ENCODE measurements at places on chromosomes 11 and 22.

DNA sequence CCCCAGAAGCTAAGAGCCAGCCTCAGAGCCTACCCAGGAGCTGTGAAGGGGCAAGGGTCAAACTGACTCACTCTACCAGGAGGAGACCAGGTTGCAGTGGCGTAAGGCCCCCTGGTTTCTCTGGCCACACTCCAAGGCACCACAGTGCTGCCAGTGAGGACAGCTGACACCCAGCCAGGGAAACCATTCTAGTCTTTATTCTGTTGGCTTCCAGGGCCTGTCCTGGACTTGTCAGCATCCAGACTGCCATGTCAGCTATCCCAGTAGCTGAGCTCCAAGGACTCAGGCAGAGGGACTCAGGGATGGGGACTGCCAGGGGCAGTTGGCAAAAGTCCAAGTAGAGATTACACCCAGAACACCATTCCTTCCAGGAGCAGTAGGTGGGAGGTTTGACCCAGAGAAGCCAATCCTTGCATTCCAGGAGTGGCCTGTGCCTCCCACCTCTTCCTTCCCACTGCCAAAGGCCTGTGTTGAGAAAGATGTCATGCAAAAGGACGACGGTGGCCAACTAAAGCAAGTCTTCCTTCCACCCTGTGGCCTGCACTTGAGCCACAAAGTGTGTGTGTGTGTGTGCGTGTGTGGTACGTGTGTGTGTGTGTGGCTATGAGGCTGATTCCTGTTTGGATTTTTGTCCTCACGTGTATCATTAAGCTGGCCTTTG is 3.6 kb upstream of the MAPK8IP1 start:
- DNase-seq: no peak

GRCh38 chr11:115920841-115921480 is 416.7 kb upstream of the CADM1 start:
- DNase-seq: no peak

DNA sequence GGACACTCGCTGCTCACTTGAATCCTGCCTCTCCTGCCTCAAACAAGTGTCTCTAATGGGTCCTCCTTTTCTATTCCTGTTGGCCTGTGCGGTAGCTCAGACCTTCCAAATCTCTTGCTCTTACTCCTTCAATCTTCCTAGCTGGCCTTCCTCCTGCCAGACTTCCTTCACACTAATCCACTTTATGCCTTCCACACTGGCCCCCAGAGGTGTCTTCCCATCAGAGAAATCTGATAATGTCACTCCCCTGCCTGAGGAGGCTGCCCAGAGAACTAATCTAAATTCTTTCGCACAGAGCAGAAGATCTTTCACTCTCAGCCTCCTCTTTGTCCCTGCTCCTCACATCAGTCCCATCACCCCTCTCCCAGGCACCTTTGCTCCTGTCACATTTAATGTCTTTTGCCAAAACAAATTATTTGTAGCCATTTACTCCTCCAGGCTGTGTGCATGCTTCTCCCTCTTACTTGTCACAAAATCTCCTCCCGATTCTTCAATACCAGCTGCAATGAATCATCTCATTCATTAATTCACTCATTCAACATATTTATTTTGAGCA is 175.7 kb downstream of the MAML2 start:
- DNase-seq: no peak

DNA sequence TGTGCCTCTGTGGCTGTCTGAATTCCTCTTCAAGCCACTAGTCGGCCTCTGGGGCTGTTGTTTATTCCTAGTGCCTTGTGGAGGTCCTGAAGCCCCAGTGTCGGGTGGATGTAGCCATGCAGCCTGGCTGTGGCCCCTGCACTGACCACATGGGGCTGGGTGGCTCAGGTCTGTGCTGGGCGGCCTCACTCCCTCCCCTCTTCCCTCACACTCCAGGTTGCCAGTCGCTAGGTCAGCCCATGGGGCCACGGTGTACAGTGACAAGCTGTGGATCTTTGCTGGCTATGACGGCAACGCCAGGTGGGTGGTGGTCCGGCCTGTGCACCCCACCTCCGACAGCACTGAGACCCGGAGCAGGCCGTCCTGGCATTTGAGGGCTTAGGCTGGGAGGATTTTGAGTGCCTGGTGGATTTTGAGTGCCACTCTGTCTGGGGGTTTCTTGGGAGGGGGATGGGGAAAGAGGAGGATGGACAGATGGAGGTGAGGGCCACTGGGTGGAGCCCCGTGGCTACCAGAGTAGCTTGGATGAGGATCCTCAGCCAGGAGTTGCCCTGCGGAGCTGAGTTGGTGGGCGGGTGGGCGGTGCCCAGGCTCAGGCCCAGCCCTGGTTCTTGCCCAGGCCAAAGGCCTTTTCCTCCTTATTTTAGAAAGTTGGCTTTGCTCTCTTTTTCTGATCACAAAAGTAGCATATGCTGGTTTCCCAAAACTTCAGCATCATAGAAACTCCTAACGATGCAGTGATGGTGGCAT is 6.7 kb downstream of the LZTR1 start:
- DNase-seq: no peak

GRCh38 chr11:116691771-116692177 is 81.0 kb downstream of the BUD13 start:
- DNase-seq: peak; percentile 18

DNA sequence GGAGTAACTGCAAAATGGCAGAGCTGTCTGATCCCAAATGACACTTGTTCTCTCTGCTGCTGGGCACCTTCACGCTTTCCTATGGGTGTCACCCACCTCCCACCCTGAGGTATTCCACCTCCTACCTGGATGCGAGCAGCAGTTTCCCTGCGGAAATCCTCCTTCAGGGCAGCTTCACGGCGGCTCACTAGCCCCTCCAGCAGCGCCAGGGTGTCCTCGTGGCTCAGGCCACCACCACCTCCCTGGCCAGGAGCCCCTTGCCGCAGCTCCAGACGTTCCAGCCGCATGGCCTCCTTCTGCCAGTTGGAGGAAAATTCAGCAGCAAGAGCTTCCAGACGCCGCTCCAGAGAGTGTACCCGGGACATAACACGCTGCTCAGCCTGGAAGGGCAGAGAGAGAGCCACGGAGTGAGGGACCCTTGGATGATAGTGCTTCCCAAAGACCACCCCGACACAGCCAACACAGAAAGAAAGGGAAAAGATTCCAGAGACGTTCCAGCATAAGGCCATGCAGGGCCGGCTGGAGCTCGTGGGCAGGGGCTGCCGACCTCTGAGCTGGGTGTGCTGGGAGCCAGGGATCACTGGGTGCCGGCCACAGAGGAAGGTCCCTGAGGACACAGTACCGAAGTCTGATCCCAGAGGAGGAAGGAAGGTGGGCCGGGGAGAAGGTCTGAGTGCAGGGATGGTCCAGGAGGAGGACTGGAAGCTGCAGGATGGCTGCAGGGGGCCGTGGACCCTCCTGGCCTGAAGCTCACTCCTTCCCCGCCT is 13.4 kb downstream of the SUN2 start:
- no peak for DNase-seq

DNA sequence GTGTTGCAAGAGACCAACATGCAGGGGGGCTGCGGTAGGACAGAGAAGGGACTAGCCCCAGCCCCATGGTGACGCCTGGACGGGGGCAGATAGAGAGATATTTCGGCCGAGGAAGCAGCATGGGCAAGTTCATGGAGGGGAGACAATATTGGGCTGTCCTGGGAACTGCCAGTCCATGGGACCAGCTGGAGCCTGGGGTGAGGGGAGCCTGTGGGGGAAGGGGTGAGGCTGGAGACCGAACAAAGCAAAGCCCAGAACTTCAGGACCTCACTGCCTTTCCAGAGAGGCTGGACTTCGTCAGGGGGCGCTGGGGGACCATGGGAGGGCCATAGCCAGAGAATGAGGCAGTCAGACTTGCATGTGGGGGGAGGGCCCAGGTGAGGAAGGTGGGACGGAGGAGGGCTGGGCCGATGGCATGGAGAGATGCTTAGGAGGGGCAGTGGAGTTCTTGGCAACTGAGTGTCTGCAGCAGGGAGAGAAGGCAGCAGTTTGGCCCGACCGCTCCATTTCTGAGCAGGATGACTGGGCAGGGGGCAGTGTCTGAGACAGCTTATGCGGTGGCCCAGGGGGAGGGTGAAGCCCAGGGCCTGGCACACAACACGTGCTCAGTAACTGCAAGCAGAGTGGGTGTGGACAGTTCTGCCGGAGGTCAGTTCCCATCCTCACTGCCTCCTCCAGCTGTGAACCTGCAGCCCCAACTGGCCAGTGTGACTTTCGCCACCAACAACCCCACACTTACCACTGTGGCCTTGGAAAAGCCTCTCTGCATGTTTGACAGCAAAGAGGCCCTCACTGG is 712 bp downstream of the UPK3A start:
- DNase-seq: no peak

DNA sequence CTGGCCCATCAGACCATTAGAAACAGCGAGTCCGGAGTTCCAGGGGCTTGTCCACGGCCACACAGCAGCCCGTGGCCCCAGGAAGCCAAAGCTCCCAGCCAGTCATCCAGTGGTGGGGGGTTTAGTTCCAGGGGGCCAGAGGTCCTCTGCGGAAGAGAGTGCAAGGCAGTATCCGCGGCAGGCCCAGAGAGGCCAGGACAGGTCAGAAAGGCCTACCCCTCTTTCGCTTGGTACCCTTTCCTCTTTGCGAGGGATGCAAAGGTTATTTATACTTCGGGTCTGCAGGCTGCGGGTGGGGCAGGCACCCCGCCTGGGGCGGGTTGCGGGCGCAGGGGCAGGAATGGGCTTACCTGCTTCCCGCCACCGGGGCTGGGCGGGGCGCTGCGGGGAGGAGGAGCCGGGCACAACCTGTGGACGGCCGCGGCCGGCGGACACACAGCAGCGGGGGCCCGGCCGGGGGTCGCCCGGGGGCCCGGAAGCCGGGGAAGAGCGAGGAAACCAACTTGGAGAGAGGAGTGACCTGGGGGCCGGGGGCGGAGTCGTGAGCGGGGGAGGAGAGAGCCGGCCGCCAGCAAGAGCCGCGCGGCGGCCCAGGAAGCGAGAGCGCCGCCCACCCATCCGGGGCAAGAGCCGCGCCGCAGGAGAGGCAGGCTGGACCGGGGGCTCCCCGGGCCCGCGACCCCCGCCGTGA is at the start of gene SH3BP1:
Gene SH3BP1 (plus strand): TSS at position 600 of the 691 bp plus-strand sequence. CDS start 119 bp downstream, outside the sequence.
- no peak for DNase-seq

- DNase-seq: peak; percentile 58
These were observed 45.7 kb upstream of the DEFB108B start for GRCh38 chr11:71787098-71787823.

- no peak for DNase-seq
These were observed 26.5 kb upstream of the SCARF2 start for GRCh38 chr22:20464096-20464614.

DNA sequence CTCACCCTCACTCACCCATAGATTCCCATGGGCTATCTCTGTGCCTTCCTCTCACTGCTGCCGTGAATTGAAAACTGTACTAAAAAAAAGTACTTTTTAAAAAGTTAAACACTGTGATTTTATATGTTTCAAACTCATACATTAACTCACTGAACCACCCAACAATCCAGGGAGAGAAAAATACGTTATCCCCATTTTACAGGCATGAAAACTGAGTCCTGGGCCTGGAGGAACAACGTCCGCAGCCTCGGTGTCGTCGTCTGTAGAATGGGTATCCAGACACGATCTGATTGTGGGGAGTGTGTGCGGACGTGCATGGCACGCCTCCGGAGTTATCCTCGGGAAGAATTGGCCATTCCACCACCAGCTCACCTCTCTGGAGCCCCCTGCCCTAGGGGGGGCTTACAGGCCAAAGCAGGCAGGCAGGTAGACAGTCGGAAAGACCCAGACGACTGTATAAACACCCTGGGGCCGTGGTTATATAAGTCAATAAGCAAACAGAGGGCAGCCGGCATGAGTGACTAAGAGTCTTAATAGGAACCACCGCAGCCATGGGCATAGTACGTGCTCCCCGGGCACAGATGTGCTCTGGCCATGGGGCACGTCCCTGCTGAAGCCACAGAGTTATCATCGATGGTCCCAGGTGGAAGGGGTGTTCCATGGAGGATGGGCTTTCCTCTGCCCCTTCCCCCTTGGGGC is 7.1 kb upstream of the PDGFB start:
- DNase-seq: no peak

GRCh38 chr22:21626735-21627469 is 2.9 kb downstream of the YDJC start:
- no peak for DNase-seq

DNA sequence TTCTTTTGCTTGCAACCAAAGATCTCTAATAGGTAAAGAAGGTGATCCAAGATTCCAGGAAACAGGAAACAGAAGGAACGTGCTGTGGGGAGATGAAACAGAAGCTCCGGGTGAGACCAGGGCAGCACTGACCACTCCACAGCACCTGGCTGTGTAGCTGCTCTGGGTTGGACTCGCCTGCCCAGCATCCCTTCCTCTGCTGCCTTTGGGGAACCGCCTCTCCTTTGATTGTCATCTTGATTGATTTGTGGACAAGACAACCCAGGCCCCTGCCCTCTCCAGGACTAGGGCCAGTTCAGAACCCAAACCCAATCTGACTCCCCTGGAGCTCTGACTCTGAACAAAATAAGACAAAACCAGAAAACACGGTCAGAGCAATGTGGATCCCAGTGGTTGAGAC is 14.7 kb upstream of the APOBEC3A start:
- DNase-seq: no peak

GRCh38 chr22:44398856-44399837 is 86.4 kb upstream of the SHISAL1 start:
- no peak for DNase-seq

DNA sequence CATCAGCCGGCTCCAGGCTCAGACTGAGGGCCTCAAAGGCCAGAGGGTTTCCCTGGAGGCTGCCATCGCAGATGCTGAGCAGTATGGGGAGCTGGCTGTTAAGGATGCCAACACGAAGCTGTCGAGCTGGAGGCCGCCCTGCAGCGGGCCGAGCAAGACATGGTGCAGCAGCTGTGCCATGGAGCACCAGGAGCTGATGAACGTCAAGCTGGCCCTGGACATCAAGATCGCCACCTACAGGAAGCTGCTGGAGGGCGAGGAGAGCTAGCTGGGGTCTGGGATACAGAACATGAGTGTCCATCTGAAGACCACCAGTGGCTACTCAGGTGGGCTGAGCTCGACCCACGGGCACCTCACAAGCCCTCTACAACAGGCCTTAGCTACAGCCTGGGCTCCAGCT is 4.0 kb upstream of the SCUBE2 start:
- no peak for DNase-seq

- no peak for DNase-seq
These were observed 38.9 kb downstream of the MS4A2 start for GRCh38 chr11:60127311-60127811.

- DNase-seq: no peak
These were observed at the start of gene BDNF for GRCh38 chr11:27700351-27701301. Gene BDNF, minus strand, starts transcription at chr11:27700455. Its CDS starts 41,891 bp downstream, at chr11:27658564.

GRCh38 chr11:34512840-34513681 is 533 bp downstream of the ELF5 start:
- peak; percentile 17 for DNase-seq

GRCh38 chr11:3855808-3856491 is 486 bp downstream of the STIM1 start:
- no peak for DNase-seq

DNA sequence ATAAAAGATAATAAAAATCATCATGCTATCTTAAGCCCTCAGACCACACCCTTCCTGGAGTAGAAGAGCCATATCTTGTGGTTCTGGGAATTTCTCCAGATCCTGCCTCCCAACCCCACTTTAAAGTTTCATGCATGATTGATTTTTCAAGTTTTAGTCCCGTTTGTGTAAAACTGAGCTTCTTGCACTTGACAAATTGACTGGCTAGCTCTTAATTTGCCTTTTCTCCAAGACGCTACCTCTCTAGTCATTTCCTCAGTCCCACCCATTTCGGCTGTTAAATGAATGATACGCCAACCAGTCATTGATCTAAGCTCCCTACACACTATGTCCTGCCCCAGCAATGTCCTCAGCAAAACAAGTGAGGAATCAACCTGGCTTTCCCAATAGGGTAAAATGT is 71.8 kb upstream of the TEAD1 start:
- DNase-seq: no peak

- no peak for DNase-seq
These were observed 1078.7 kb downstream of the BRD1 start for GRCh38 chr22:48748860-48749554.

Data from stimulated activated CD8-positive, alpha-beta memory T cell treated with anti-CD3 and anti-CD28 coated beads, Interleukin-15, amount 100 ng/mL, for 24 hours (primary cell).